Thoracic aorta (tissue), 2 donors: ENCODE measurements at places on chromosomes 6 and 20.

DNA sequence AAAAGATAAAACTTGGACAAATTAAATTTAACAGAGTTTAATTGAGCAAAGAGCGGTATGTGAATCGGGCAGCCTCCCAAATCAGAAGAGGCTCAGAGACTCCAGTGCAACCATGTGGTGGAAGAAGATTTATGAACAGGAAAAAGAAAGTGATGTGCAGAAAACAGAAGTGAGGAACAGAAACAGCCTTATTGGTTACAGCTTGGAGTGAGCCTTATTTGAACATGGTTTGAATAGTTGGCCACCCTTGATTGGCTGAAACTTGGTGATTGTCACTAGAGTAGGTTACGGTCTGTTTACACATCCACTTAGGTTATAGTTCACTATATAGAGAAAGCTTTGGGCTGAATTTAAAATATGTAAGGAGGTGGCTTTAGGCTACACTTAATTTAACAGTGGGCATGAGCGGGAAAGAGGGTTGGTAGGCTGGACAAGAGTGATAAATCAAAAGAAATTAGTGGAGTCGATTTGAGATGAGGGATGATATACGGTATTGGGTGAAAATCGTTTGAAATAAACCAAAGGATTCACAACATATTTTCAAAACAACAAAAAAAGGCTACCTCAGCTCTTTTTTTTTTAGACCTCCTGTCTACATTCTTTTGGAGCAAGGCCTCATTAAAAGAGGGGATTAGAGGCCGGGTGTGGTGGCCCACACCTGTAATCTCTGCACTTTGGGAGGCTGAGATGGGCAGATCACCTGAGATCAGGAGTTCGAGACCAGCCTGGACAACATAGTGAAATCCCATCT is 84.3 kb upstream of the PREP start:
- no peak for DNase-seq

- no peak for DNase-seq
Observed at GRCh38 chr6:147986846-147987245, 355.8 kb upstream of the SASH1 start.

DNA sequence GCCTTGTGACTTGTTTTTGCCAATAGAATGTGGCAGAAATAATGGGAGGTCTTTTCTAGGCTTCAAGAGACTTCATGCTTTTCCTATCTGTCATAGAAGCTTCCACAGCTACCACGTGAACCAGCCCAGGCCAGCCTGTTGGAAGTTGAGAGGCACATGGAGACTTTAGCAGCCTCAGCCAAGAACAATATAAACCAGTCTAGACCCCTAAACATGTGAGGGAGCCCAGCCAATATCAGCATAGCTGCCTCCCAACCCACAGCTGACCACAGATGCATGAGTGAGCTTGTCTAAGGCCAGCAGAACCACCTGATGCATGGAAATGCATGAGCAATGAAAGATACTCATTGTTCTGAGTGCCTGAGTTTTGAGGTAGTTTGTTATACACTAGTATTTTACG is 540.7 kb upstream of the BTBD3 start:
- no peak for DNase-seq

DNA sequence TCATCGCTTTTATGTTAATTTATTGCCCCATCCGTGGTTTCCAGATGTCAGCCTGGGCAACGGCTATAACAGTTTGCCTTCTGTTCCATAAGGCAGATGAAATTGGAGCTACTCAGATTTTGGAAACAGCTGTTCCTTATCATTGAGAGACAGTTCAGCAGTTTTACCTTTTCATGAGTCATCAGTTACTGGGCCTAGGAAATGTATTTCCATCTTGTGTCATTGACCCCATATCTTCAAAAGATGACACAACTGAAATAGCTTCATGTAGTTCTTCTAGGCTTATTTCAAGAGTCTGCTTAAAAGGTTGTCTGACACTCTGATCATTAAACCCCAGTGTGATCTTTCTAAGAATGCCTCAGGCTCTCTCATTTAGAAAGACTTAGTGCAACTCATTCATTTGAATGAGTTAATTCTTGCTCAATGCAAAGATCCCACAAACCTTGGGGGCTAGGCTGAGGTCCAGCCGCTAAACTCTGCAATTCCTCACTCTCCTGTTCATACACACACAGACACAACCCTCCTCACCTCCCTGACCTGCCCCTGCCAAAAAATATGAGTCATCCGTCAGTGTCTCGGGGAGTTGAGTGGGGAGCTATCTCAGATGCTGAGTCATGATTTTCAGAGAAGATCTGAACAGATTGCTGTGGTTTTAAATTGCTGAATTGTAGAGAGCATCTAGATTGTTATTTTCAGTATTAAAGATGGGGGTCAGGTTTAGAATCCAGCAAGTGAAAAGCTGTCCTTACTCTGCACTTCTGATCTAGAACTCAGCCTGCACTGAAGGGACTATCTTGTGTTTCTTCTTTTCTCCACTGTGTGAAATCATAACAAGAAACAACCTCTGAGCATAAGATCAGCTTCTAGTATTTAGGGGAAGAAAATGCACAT is 61.8 kb downstream of the RPP40 start:
- no peak for DNase-seq

- no peak for DNase-seq
Observed at GRCh38 chr20:9503526-9504245, 10.7 kb upstream of the LAMP5 start.

- DNase-seq: no peak
Observed at GRCh38 chr6:2773449-2773848, 8.3 kb downstream of the WRNIP1 start.

GRCh38 chr20:58511861-58512260 is 3.3 kb downstream of the APCDD1L start:
- no peak for DNase-seq

GRCh38 chr20:1146957-1147356 is 28.6 kb downstream of the PSMF1 start:
- no peak for DNase-seq

GRCh38 chr6:49326347-49326746 is 136.7 kb downstream of the MMUT start:
- DNase-seq: no peak

- no peak for DNase-seq
Observed at GRCh38 chr6:56714982-56715456, 72.3 kb upstream of the DST start.

GRCh38 chr6:168028181-168028580 is 30.7 kb downstream of the KIF25 start:
- no peak for DNase-seq

DNA sequence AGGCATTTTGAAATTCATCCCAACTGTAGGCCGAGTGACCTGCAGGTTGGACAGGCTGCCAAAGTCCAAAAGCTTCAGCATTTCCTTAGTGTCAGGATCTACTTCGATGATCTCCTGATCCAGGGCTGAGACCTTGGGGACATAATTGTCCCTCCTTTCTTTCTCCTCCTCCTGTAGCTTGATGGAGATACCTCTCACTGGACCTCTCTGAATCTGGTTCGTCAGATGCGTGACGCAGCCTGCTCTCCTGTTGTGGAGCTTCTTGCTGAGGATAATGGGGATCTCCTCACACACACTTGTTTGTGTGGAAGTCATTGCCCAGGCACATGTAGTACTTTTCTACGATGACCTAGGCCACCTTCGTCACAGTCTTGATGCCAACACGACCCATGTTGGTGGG is 1.5 kb upstream of the MAS1L start:
- no peak for DNase-seq
